Common myeloid progenitor, CD34-positive (primary cell): ENCODE measurements at places on chromosomes 11 and 22.

GRCh38 chr22:24697621-24698082 lies 76.9 kb downstream of the PIWIL3 start:
- DNase-seq: peak; percentile 66

DNA sequence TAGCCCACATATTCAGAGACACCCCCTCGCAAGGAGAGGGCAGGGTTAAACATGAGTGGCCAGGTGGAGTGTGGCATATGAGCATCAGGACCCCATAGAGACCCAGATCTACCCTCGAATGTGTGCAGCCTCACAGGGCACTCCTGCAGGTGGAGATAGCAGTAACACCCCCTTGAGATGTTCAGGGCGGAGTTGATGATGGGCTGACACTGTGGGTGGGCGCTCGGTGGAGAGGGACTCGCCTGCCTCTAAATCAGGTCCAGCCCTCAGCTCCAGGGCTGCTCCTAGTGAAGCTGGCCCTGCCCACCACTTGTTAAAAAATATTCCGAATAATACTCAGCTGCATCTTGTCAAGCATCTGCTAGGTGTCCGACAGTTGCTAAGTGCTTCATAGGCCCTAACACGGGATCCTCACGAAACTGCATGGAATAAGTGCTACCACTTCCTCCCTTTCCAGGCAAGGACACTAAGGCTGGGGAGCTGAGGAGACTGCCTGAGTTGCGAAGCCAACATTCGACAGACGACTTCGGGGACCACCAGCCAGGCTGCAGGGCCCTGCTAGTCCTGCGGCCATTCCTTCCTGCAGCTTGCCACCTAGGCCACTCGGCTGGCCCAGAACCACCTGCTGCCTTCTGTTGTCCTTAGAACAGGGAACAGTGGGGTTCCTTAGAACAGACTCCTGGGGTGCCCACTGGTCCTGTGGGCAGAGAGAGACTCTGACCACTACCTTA lies 74.0 kb upstream of the WNT11 start:
- no peak for DNase-seq

DNA sequence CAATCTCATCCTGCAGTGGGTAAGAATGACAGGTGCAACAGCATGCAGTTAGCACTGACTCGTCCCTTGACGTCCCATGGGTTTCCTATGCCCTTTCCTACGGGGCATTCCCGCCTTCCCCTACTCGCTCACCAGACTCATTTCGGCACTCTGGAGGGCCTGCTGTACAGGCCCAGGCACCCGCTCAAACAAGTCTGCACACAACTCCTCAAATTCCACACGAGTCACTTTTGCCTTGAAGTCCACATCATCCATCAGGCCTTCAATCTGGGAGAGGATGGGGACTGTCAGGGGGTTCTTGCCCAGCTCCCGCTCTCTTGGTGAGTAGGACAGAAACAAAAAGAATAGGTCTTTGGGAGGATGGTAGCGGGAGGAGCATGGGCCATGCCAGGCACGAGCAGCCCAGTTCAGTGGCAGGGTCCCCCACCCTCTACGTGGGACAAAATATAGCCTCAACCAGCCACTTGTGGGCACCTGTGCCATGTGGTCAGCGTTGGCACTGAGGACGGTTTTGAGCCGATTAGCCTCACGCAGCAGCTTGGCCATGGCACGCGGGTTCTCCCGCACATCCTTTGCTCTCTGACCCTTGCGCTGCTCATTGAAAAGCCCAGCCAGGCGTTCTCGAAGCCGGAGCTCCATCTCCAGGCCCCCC lies 4.7 kb downstream of the HYOU1 start:
- no peak for DNase-seq

GRCh38 chr11:13256216-13256615 lies 21.4 kb upstream of the BMAL1 start:
- DNase-seq: no peak

- no peak for DNase-seq
Observed at GRCh38 chr11:36218283-36218921, 70.8 kb downstream of the COMMD9 start.

- peak; percentile 69 for DNase-seq
Observed at GRCh38 chr22:40534379-40535188, 101.9 kb downstream of the MRTFA start.

GRCh38 chr22:27867953-27868731 lies 50.9 kb downstream of the PITPNB start:
- no peak for DNase-seq

DNA sequence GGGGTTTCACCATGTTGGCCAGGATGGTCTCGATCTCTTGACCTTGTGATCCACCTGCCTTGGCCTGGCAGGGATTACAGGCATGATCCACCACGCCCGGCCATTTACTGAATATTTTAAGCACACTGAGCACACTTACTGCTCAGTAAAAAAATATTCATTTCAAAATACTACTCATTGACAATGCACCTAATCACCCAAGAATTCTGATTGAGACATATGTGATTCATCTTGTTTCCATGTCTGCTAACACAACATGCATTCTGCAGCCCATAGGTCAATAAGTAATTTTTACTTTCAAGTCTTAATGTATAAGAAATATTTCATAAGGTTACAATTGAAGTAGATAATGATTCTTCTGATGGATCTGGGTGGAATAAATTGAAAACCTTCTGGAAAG lies 4.2 kb upstream of the OR52J3 start:
- DNase-seq: no peak

DNA sequence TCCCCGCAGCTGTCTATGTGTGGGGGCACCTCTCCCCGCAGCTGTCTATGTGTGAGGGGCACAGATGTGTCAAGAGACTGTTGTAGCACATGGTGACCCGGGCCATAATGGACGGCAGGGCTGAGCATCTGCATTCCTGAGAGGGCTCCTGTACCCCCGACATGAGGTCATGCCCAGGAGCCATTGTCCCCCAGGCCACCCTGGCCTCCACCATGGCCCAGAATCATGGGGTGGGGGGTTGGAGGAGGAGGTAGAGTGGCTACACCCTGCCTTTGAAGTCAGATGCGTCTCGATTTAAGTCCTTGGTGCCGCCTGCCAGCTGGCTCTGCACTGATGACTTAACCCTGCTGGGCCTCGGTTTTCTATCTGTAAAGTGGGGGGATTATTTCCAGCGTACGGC lies 49.1 kb downstream of the ARHGAP8 start:
- DNase-seq: no peak

- no peak for DNase-seq
Observed at GRCh38 chr11:78759071-78759470, 184.4 kb upstream of the NARS2 start.

- no peak for DNase-seq
Observed at GRCh38 chr11:5605849-5606248, 9.4 kb downstream of the TRIM6 start.

DNA sequence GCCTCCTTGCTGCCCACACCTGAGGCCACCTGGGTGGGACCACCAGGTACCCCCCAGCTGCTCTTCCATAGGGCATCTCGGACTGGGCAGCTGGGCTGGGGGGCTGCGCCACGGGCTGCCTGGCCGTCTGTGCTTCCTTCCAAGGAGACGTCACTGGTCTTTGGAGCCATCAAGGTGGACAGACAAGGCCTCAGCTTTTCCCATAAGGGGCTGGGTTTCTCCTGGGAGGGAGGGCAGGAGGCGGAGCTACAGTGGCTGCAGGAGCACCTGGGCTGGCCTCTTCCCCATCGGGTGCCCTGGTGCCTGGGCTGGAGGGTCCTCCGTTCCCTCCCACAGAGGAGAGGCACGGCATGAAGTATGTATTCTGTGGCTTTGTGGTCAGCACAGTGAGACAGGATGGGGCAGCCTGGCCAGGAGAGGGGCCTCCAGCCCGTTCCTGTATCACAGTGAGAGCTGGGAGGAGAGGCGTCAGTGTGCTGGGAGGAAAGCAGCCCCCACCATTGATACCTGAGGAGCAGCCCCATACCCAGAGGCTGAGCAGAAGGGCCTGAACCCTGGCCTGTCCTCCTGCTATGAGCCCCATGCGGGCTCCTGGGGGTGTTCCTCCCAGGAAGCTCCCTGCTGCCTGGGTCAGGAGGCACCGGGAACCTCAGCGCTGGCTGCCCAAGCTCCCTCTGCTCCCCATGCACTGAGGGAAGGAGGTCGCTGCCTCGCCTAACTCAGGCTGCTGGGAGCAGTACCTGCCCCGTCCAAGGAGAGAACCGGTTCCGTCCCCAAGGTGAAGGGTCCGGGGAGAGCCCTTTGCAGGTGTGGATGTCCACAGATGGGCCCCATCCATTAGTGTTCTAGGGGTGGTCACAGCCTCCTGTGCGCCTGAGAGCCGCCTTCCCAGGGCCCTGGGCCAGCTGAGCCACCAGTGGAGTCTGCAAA lies 1075.0 kb downstream of the BRD1 start:
- DNase-seq: no peak

DNA sequence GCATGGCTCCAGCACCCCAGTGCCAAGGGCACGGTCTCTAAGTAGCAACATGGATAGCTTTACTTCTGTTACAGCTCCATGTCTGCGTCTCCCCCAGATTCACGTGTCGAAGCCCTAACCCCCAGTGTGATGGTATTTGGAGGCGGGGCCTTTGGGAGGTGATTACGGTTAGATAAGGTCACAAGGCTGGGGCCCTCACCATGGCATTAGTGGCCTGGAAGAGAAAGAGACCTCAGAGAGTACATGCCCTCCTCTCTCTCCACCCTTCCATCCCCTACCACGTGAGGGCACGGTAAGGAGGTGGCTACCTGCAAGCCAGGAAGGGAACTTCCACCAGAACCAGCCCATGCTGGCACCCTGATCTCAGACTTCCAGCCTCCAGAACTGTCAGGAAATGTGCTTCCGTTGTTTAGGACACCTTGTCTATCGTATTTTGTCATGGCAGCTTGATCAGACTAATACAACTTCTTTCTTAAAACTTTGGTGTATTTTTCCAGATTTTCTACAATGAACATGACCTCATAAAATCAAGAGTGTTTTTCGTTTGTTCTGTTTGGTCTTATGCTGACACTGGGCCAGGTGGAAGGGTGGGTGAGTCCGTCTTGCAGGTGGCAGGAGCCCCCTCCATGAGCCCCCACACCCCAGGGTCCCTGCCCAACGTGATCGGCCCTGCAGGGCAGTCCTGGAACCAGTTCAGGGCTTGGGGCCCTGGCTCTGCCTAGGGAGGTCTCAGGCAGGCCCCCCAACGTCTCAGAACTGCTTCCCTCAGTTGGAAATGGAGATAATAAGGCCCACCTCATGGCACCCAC lies 10.7 kb downstream of the RTN4R start:
- DNase-seq: no peak
